Central memory CD4-positive, alpha-beta T cell (primary cell): ENCODE measurements at places on chromosomes 3 and 15.

- no peak for DNase-seq
These were observed 1.1 kb upstream of the WWTR1 start for GRCh38 chr3:149658744-149659497.

DNA sequence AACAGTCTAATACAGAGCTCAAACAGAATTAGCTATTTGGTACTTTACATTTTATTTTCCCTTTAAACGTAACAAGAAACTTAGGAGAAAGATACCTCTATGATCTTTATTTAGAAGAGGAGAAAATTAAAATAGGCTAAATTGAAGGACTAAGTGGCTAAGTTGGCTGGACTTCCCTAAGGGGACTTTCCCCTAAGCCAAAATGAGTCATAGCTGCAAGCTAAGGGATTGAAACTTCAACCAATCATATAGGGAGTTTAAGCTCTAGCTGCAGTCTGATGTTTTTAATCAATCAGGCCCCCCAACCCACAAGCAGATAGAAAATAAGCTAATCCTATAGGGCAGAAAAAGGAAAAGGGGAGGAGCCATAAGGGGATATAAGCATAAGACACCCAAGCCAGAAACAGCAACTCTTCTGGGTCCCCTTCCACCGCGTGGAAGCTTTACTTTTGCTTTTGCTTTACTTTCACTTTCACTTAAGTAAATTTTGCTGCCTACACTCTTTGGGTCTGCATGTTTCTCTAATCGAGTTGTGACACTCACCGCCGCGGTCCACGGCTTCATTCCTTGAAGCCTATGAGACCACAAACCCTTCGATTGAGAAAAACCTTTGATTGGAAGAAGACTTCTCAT is 1108.5 kb upstream of the EPHA6 start:
- DNase-seq = peak; percentile 16

GRCh38 chr15:28915041-28915810 is 29.5 kb downstream of the APBA2 start:
- no peak for DNase-seq

DNA sequence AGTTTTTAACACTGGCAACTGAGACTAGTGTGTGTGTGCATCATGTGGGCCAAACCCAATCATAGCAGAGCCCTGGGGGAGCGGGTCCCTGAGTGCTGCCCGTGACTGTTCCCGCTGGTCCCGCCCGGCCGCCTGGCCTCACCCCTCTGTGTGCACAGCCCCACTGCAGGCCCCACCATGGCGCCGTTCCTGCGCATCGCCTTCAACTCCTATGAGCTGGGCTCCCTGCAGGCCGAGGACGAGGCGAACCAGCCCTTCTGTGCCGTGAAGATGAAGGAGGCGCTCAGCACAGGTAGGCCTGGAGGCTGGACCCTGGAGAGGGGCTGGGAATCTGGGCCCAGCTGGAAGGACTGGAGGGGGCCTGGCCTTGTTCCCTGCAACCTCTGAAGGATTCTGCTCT is 17.2 kb downstream of the PRKCD start:
- no peak for DNase-seq

DNA sequence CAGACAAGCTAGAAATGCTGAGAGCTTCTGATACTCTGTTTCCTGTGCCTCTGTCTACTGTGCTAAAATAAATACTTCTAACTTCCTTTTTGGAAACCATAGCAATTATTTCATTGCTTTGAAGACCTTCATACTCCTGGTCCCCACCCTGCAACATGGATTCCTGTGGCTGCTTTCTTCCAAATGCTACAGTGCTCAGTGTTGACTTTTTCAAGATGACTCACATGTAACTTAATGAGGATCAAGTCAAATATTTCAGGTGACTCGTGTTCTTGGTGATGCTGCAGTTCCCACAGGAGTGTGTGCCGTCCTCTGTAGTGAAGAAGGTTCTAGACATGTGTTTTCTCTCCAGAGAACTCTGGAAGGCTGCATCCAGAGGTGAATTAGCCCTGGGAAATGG is 288.6 kb downstream of the CLSTN2 start:
- DNase-seq = no peak

GRCh38 chr3:169363318-169364265 is 299.9 kb downstream of the MECOM start:
- no peak for DNase-seq
